ENCODE measurements at places on chromosomes 7 and 10.

GRCh38 chr10:31723106-31723750, 205.4 kb downstream of the ARHGAP12 start:
- peak; percentile 23 for DNase-seq

DNA sequence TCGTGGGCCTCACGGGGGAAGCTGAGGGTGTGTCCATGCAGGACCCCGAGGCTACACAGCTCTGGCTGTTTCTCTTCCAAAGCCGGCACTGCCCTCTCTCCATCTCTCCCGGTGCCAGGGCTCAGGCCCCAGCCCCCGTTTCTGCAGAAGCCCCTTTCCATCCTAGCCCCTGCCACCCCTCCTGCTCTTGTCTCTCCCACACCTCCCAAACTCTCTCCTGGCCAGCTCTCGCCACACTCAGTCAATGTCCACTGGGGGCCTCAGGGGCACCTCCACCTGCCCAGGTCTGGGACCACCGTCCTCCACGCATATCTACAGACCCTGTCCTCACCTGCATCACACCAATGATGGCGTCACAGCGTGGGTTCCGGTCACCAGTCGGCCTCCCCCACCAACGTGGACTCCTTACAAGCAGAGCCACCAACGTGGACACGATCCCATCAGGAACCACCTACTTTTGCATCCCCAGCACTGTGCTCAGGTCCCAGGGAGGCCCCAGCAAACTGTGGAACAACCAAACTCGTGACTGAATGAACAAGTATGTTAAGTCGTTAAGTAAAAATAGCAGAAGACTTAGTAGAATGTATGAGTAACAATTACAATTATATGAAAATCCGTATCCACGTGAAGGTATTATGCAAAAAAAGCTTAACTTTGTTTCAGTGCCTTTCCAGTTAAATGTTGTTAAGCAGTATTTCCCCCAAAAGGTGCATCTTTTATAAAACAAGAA, 38.4 kb downstream of the DIP2C start:
- DNase-seq: no peak

DNA sequence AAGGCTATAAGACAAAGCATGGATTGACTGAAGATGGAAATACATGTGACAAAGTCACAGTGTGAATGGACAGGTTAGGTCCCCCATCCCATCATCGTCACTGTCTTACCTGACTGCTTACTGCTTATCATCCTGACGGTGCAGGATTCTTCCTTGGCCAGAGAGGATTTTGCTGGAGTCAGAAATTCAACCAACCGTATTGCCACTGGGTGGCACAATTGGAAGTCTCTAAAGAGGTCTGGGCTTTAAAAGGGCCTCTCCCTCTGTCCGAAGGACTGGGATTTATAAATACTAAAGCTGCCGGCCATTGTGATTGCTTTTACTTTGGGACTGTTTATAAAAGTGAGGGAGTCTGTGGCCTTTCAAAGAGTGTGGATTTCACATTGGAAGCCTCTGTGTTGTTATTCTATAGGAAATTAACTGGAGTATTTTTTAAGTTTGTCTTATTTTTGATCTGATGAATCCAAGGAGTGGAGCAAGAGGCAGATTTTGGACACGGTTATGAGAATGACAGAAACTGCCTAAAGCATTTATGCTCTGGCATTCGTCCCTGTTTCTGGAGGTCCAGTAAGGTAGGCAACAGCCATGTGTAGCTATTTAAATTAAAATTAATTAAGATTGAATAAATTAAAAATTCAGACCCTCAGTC, 113.3 kb upstream of the CREB5 start:
- DNase-seq: peak; percentile 36

GRCh38 chr7:112357136-112357535, 93.1 kb upstream of the IFRD1 start:
- DNase-seq: no peak

- DNase-seq: no peak
Observed at GRCh38 chr7:82211333-82211732, 232.2 kb downstream of the CACNA2D1 start.

- DNase-seq: no peak
Observed at GRCh38 chr10:56258378-56258777, 102.7 kb downstream of the ZWINT start.

All from hippocampal formation (tissue), 2 donors.